Uterus (tissue), 4 donors: ENCODE measurements at places on chromosomes 2 and 18. TPM values are rescaled to one million over a fixed set of nuclear protein-coding genes. Genes with fewer than 3 reads are reported as not detected.

Gene KCNG2
- total RNA-seq, result not detected

Gene EML6
- total RNA-seq, result 2.4 TPM

Gene PDE1A
- 83.1 TPM for total RNA-seq

GRCh38 chr2:150429384-150429961 lies 58.0 kb downstream of the RND3 start:
- no peak overlapping the region for H3K4me3 ChIP-seq
- no peaks in the 10 kb centered on the region for H3K36me3 ChIP-seq
- no peaks in the 10 kb centered on the region for H3K27me3 ChIP-seq
- no peaks in the 10 kb centered on the region for H3K4me1 ChIP-seq
- no peak for DNase-seq
- H3K27ac ChIP-seq, result no peak overlapping the region

DNA sequence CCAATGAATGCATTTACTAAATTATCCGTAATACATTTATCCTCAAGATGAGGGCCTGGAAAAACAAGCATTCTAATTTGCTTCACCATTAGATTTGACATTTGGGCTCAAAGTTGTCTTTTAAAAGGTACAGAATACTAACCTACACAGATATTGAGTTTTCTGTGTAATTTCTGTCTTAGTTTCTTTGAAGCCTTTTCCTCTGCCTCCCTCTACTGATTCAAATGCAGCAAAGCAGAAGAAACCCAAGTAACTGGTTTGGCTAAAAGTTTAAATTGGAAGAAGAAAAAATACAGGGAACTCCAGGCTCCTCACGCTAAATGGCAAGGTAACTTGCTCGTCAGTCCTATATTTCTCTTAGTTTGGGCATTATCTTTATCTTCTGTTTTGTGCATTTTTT lies 53.3 kb upstream of the SLC5A7 start:
- no peaks in the 10 kb centered on the region for H3K4me1 ChIP-seq
- no peak for DNase-seq
- H3K27ac ChIP-seq, result no peak overlapping the region
- H3K36me3 ChIP-seq, result no peaks in the 10 kb centered on the region
- no peaks in the 10 kb centered on the region for H3K27me3 ChIP-seq

DNA sequence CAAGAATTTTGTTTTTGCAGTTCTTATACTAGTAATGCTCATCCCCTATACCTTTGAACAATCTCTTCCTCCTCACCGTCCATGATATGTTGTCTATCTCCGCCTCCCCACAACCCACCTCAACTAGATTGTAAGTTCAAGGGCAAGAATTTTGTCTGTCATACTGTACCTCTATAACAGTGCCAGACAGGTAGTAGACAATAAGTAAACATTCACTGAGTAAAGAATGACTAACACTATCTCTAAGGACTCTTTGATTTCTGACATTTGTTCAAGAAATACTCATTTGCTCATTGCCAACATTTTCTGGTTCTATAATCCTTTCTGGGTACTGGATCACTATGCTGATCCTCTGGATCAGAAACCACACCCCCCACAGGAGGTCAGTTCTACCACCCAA lies 82.4 kb downstream of the EXOC6B start:
- H3K27me3 ChIP-seq, result no peaks in the 10 kb centered on the region
- H3K27ac ChIP-seq, result no peak overlapping the region
- H3K4me3 ChIP-seq, result no peak overlapping the region
- H3K36me3 ChIP-seq, result no peaks in the 10 kb centered on the region
- H3K4me1 ChIP-seq, result no peaks in the 10 kb centered on the region

GRCh38 chr2:42931146-42931817 lies 138.9 kb upstream of the HAAO start:
- no peaks in the 10 kb centered on the region for H3K27me3 ChIP-seq
- no peak for DNase-seq
- H3K4me3 ChIP-seq, result no peak overlapping the region
- no peaks in the 10 kb centered on the region for H3K36me3 ChIP-seq
- H3K27ac ChIP-seq, result peak overlapping the region; percentile 98
- peaks cover 36% of the 10 kb centered on the region for H3K4me1 ChIP-seq
